ENCODE measurements at places on chromosomes 2 and 18.

GRCh38 chr2:16973586-16974286, 308.1 kb upstream of the CYRIA start:
- DNase-seq, result no peak

DNA sequence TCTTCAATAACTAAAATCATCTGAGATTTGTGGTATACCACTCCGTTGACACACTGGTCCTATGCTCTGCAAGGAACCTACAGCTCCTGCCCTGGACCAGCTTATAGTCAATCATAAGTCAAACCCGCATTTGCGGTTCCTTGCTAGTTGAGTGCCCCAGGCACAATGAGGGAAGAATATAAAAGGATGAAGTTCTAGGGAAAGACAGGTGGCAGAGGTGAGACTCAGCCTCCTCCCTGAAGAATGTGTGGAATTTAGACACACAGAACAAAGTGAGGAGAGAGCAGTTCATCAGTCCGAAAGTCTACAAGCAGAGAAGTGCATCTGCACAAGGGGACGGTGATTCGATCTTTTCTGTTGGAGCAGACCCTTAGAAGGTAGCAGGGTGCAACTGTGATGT, 615.0 kb upstream of the FANCL start:
- no peak for DNase-seq

- no peak for DNase-seq
Observed at GRCh38 chr2:181581534-181581933, 75.4 kb downstream of the CERKL start.

- no peak for DNase-seq
Observed at GRCh38 chr2:54601339-54601738, 122.1 kb upstream of the EML6 start.

DNA sequence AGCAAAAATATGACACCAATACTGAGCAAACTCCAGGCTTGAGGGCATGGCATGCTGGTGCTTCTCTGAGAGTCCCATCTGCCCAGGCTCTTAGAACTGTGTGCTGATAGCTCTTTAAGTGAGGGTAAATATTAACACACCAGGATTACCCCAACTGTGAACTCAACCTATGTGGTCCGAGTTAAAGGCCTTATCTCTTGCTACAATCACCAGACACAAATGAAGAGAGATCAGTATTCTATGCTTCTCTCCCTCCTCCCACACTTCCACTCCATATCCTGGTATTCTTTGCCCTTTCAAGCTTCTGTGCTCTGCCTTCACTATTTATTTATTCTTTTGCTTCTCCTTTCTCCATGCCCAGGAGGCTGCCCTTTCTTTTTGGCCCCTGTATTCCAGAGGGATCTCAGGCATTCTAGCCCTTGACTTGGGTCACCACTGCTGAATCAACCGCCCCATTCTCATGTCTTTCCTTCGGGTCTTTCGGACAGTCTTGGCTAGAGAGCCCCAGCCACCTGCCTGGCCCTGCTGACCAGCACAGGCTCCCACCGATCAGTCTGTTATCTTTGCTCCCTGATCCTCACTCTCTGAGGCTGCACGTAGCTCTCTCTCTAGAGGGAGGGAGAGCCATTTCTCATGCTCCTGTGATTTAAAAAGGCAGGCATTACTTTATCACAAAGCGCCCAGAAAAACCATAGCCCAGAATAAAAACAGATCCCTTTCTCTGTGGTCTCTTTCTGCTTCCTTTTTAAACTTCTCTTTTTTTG, 17.2 kb upstream of the HK2 start:
- DNase-seq, result no peak

All from BE2C (cell line).